ENCODE measurements at places on chromosomes 1 and 21.

DNA sequence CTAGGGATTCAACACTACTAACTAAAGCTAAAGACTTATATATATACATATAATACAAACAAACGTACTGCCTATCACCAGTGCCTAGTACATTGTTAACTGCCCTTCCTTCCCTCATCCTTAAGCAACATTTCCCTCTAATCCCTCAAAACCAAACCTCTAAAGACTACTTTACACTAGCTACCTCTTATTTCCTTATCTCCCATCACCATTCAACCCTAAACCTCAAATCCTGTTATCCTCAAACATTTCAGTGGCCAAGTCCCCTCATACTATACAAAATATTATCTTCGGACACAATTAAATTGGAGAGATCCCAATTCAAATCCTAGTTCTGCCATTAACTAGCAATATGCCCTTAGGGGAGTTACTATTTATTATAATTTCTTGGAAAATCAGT lies 3.7 kb downstream of the SCAF4 start:
- no peak for DNase-seq

- DNase-seq = no peak
Measured at GRCh38 chr1:9389968-9390367, 97.3 kb downstream of the SPSB1 start.

DNA sequence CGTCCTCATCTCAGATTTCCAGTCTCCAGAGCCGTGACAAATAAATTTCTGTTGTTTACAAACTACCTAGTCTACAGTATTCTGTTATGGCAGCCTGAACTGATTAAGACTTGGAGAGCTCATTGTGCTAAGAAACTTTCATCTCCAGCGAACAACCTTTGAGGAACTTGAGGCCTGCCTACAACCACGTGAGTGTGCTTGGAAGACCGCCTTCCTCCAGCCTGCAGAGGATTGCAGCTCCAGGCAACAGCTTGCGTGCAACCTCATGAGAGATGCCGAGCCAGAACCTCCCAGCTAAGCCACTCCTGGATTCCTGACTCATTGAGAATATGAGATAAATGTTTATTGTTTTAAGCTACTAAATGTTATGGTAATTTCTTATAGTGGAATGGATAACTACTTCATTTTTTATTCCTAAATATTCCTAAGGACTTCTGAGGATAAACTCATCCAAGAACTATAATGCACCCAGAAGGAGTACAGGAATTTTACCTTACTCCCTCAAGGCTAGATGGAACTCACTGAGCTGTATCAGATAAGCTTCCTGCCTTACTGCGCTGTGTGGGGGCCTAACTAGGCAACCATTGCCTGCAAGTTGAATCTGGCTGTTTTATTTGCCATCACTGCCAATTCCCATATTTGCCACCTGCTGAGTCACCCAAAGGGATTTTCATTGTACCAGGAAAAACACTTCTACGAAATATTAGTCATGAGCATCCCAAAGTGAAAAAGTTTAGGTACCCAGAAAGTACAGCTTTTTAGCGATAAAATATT lies 17.6 kb downstream of the FAM177B start:
- peak; percentile 44 for DNase-seq

DNA sequence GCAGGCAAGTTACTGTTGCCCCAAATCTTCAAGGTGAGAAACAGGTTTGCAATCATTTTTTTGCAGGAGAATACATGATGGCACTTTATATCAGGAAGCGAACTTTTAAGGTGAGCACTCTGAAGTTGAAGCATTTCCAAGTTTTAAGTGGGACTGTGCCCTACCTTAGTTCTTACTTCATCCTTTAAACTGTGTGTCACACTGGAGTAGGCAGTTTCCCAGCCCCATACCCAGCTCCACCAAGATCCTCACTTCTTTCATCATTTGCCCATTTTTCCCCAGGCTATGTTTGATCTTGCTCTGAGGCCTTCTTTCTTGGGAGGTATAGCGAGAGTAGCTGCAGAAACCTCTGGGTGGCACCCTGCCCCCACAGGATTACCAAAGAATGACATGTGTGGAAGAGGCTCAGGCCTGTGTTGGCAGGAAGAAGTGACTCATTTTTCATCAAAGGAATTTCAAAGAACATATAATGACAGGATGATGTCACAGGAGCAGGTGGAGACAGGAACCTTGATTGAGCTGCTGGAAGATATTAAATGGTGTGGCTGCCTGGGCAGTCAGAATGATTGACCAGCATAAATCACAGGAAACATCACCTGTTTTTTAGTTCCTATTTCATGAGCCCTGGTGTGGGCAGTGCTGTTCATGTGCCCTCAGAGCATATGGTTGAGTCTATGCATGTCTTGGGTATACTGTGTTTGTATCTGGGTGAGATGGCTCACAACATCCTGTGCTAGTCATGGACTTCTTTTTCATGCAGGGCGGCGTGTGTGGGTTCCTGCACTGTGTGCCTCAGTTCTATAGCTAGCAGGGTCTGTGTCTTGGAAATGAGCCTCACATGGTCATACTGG lies 20.8 kb upstream of the MACF1 start:
- peak; percentile 89 for DNase-seq

GRCh38 chr1:159791461-159791860 lies 10.7 kb downstream of the DUSP23 start:
- DNase-seq = no peak

DNA sequence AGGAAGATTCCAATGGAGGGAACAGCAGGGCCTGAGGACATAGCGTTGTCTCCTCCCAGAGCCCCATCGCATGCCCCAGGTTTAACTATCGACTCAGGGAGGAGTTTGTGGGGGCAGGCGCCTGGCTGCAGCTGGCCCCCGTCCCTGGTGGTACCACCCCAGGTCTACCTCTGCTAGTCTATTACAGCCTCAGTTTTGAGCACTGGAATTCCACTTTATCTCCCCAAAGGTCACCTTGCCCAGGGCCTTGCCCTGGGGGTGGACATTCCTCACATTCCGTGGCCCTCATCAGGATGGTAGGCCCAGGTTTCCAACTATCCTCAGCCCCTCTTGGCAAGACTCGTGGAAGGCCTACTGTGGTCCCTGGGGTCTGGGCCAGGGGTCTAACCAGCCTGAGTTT lies 65.4 kb upstream of the SSBP3 start:
- DNase-seq = no peak

DNA sequence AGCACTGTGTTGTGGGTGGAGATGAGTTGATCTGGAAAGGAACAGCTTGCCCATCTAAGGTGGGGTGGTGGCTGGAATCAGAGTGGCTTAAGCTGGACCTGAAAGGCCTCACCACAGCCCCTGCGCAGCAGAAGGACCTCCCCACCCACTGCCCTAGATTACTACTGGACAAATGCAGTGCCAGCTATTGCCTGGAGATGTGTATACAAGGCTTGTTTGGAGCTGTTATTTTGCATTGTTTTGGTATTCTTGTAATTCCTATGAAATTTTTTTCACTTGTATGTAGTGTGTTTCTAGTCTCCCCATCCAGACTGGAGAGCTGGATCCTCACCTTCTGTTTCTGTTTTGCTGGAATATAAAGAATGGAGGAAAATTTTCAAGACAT lies 1.3 kb upstream of the SLC30A1 start:
- DNase-seq = no peak

DNA sequence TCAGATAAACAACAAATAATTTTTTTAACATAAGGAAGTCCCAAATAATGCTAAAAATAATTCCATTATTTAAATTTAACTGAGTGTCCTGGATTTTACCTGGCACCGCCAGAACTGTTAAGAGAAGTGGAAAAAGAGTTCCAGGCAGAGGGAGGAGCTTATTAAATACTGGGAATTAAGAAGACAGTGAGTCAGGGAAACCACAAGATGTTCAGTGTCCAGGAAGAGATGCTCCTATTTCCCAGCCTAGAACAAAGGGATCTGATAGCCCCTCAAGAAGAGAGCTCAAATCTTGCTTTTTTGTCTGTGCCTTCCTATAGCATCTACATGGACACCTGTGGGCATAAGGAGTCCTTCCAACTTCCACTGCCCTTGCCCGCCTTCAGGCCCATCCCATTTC lies 85.9 kb downstream of the PGM1 start:
- DNase-seq = no peak

DNA sequence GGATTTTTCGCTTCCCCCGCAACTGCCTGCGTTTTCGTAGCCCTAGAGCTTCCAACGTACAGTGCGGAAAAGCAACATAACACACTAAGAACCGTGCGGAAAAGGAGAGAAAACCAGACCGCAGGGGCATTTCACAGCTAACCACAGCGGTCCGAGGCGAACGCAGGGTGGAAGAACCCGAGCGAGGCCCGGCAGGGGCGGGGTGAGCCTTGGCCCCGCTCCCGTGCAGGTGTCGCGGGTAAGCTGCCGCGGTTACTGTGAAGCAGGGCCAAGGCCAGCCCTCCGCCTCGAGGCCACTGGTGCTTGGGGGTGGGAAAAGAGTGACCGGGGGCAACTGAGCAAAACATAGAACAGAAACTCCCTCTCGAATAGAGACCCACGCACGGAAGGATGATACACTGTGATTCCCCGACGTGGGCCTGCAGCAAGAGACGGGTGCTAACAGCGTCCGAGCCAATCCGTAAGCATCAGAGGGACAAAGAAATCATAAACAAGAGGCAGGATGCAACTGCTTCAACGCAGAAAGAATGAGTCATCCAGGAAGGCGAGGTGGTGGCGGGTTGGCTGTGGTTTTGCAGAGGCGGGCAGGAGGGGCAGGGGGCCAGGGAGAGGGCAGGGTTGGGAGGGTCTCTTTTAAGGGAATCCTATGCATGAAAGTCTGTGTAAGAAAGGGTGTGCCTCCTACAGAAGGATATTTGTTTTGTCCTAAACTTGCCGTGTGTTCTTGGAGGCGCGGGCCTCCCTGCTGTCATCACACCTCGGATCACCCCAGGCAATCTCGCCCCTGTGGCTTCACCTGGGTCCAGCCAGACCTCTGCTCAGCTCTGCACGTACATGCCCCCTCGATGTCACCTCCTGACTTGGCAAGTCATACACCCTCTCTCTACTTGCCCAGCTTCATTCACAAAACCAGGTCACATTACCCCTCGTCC lies 7.3 kb downstream of the GNG4 start:
- DNase-seq = peak; percentile 71

GRCh38 chr1:12326986-12327385 lies 97.2 kb downstream of the VPS13D start:
- no peak for DNase-seq

- peak; percentile 32 for DNase-seq
Measured at GRCh38 chr1:109239409-109240068, 9.8 kb upstream of the CELSR2 start.

DNA sequence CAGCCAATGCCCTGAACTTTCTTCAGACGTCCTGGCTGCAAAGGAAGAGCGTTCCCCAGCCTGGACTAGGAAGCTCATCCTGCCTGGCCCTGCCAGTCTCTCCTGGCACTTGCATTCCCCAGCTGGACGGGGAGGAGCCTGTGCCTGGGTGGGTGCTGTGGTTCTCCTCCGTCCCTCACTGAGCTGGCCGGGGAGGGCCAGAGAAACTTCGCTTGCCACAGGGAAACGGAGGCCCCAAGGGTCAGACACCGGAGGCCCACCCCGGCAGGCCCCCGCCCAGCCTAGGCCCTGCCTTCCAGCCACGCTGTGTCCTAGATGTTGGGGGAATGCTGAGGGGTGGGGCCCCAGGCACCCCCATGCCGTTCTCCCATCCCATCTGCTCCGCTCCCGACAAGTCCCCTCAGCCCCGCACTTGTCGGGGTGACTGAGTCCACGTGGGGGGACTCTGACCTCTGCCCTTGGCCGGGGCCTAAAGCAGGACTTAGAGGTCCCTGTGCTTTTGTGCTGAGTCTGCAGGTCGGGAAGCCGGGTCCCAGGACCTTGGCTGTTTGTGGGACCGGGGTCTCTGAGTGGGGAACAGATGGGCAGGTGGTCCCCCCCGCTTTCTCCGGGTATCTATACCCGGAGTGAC lies 4.8 kb downstream of the FTCD start:
- DNase-seq = no peak

DNA sequence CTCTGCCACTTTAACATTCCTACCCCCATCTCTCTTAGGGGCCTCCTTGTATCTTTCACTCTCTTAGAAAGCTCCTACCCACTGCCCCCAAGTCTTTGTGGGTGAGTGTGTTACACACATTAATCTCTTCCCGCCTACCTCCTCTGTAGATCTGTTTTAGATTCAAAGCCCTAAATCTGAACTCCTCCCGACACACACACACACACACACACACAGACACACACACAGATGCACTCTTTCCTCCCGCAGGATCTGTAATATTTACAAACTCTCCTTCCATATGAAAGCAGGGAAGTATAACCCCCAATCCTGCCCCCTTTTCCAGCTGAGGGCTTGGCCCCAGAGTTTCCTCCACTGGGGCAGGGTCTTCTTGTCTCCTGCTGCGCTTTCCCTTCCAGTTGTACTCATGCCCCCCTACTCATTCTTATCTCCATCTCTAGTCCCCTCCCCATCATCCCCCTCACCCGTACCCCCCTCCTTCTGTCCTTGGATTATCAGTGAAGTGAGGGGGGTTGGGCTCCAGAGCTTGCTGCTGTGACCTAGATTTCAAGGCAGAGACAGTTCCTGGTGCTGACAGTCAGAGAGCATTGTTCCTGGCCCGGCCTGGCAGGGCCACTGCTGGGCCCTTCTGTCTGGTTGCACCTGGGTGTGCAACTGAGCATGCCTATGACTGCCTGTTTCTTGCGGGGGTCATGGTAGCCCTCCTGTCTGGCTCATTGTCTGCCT lies 4.3 kb downstream of the PEA15 start:
- DNase-seq = no peak

DNA sequence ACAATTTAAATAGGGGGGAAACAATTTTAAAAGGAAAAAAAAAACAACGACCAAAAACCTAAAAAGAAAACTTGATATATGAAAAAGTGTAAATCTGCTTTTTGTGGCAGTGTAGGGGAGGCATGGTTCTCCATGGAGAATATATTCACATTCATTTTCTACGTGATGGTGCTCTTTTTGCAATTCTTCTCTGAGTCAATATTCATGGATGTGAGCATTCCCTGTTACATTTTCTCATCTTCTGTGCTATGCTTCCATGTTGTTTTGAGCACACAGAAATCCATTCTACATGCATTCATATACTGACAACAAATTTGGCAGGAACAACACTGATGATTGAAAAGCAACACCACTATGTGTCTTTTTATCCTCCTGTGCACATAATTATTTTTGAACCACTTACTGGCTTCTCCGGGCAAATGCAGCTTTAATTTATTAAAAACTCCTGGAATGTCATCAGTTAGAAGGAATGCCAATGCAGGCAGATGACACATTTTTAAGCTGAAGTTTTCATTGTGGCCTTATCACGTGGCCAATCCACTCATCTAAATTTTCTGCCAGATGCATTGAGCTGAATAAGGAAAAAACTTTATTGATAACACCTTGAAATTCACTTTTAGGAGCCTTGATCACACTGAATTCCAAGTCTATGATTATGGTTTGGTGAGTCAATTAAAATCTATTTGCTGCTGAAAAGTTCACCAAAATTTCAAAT lies 590.6 kb downstream of the NUF2 start:
- DNase-seq = no peak

DNA sequence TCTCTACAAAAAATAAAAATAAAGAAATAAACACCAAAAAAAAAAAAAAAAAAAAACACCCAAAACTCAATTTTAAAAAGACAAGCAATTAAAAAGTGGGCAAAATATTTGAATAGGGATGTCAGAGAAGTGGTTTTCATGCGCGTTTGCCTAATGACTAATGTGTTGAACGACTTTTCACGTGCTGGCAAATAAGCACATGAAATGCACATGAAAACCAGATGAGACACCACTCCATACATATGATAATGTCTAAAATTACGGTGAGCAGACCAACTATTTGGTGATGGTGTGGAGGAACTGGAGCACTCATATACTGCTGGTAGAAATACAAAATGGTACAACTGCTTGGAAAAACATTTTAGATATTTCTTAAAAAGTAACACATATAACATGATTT lies 39.4 kb upstream of the UHMK1 start:
- DNase-seq = no peak
